Left lung (tissue), 14 donors: ENCODE measurements at places on chromosomes 1 and 21. TPM values are rescaled to one million over a fixed set of nuclear protein-coding genes. Genes with fewer than 3 reads are reported as not detected.

DNA sequence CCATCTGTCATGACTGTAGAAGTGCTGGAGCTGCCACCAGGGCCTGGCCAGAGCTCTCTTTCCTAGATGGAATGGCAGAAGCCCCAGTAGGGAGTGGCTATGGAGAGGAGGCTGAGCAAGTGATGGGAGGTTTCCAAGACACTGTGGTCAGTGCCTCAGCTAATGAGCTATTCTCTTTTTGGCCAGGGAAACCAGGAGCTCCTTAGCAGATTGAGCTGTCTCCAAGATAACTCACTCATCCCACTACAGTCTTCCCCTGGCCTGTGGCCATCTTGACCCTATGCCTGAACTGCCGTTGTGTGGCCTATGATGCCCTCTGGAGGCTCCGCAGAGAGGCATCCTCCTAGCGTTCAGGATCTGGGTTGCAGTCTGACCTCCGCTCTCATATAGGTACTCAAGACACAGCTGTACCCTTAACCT, 60.5 kb downstream of the ERI3 start:
- no peaks in the 10 kb centered on the region for H3K4me1 ChIP-seq
- H3K36me3 ChIP-seq, result peaks cover 48% of the 10 kb centered on the region
- no peaks in the 10 kb centered on the region for H3K27me3 ChIP-seq
- no peak overlapping the region for H3K4me3 ChIP-seq
- no peak overlapping the region for H3K27ac ChIP-seq
- no peak for DNase-seq

DNA sequence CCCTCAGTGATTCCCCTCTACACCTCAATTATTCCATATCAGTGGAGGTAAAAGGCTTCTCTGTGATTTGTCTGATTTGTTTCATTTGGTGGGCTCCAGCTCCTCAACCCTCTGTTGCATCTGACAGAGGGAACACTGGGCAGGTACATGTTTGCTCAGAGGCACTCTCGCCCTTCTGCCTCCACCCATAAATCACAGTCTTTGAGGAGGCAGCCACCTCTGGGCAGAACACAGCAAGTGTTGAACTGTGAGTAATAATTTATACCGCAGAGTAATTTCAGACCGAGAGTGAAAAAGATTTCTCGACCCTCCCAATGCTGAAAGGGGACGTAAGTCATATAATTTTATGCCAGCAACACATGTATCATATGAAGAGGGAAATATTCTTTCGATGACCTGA, 330.1 kb upstream of the PBX1 start:
- no peak overlapping the region for H3K4me3 ChIP-seq
- H3K27me3 ChIP-seq, result no peaks in the 10 kb centered on the region
- H3K36me3 ChIP-seq, result no peaks in the 10 kb centered on the region
- H3K4me1 ChIP-seq, result no peaks in the 10 kb centered on the region

DNA sequence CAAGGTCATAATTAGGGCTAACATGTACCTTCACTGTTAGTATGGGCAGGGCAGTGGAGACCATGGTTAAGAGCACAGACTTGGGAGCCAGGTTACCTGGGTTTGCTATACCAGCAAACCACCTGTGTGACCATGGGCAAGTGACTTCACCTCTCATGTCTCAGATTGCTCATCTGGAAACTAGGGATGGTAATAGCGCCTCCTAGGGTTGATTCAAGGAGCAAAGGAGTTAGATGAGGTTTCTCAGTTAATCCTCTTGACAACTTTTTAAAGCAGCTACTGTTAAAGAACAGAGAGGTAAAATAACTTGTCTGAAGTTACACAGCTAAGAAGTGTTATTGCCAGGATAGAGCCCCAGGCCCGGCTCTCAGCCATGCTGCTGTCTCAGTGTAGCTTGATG, 790 bp upstream of the MATN1 start:
- no peak overlapping the region for H3K27ac ChIP-seq
- DNase-seq, result no peak
- H3K4me3 ChIP-seq, result no peak overlapping the region
- peaks cover 9% of the 10 kb centered on the region for H3K36me3 ChIP-seq

DNA sequence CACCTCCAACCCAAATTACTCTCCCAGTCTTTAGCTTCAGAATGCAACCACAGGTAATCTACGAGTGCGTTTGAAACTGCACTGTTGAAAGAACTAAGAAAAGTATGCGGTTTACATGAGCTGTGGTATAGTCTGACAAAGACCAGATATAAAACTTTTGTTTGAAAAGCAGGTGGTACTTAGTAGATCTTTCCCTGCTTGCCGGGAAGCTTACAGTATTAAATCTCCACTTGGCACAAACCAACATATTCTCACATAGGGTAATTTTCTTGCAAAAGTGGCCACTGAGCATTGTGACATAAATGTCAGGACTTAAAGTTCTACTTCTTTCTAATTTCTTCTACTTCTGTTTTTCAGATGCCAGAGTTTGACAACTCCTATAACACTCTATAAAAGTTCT, 8.4 kb downstream of the RGS2 start:
- no peaks in the 10 kb centered on the region for H3K36me3 ChIP-seq
- H3K4me3 ChIP-seq, result no peak overlapping the region
- H3K4me1 ChIP-seq, result no peaks in the 10 kb centered on the region
- no peak overlapping the region for H3K27ac ChIP-seq

- H3K27me3 ChIP-seq, result no peaks in the 10 kb centered on the region
- no peaks in the 10 kb centered on the region for H3K36me3 ChIP-seq
- no peak for DNase-seq
- no peaks in the 10 kb centered on the region for H3K4me1 ChIP-seq
Measured at GRCh38 chr1:84705513-84705912, 15.3 kb upstream of the SSX2IP start.

The ERG gene
- 35.5 TPM for polyA plus RNA-seq

- H3K27me3 ChIP-seq, result no peaks in the 10 kb centered on the region
- H3K4me1 ChIP-seq, result no peaks in the 10 kb centered on the region
- DNase-seq, result no peak
- no peak overlapping the region for H3K27ac ChIP-seq
- no peak overlapping the region for H3K4me3 ChIP-seq
- H3K36me3 ChIP-seq, result no peaks in the 10 kb centered on the region
Measured at GRCh38 chr21:39651206-39651605, 38.5 kb downstream of the B3GALT5 start.
